ENCODE measurements at places on chromosomes 7 and 10.

DNA sequence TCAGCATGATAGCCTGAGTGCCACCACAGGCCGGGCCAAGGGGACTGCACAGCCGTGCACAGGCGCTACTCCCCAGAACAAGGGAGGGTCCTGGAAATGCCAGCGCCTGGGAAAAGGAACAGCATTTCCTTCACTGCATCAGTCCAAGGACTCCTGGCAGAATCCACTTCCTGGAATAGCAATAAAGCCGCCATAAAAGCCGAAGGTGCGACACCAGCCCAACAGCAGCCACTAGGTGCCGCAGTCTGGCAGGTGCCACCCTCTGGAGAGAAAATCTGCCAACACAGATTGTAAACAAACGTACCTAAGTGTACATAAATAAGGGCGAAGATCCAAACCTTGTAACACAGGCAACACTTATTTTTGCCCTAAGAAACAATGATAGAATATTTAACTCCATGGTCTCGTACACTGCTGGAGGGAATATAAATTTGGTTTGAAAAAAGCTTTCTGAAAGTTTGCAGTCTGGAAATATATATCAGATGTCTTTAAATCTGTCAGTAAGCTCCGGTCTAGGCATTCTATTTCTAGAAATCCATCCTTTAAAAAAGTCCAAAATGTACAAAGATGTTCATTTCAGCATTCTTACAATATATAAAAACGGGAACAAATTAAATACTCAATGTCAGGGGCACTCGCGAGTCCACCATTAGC is 22.2 kb downstream of the VOPP1 start:
- no peak for DNase-seq

GRCh38 chr10:17396004-17396403 is 58.4 kb downstream of the ST8SIA6 start:
- DNase-seq: no peak

DNA sequence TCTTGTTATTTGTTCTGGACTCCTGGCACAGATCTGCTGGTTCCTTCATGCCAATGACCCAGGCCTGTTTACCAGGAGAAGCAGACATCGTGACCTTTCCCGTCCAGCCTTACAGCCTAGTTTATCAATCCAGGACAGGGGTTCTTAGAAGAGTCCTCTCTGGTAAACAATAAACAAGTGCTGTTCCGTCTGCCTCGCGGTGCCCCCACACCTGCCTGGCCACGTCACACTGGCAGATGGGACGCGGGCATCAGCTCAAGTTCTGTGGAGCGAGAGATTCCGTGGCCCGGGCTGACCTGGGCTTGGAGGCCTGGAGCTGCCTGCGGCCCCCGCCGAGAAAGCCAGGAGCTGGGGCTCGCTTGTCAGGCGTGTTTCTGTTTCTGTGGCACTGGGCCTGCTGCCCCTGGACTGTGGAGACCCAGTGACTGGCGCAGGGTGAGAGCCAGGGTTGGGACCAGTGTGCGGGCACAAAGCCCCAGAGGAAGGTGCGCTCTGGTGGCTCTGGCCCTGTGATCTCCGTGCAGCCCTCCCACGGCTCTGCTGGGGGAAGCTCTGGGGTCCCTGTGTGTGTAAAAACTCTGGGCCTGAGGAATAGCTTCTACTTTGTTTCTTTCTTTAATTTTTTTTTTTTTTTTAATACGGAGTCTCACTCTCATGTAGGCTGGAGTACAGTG is 28.4 kb upstream of the PFKFB3 start:
- no peak for DNase-seq

DNA sequence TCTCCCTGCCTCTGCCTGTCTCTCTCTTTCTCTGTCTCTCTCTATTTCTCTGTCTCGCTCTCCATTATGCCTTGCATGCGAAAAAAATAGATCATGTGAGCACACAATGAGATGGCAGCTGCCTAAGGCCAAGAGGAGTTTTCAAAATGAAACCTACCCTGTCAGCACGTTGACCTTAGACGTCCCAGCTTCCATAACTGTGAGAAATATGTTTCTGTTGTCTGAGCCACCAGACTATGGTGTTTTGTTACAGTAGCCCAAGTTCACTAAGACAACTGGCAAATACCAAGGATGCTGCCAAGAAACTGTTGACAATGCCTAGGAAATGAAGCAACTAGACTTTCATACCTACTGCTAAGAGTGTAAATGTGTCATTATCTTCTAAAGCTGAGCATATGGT is 70.6 kb upstream of the PLXDC2 start:
- DNase-seq: no peak

GRCh38 chr7:63900394-63901203 is 98.0 kb upstream of the ZNF722 start:
- no peak for DNase-seq

- DNase-seq: peak; percentile 49
Observed at GRCh38 chr10:114874827-114875411, 53.3 kb downstream of the FHIP2A start.

GRCh38 chr10:2908851-2909630 is 158.3 kb upstream of the PFKP start:
- DNase-seq: no peak

DNA sequence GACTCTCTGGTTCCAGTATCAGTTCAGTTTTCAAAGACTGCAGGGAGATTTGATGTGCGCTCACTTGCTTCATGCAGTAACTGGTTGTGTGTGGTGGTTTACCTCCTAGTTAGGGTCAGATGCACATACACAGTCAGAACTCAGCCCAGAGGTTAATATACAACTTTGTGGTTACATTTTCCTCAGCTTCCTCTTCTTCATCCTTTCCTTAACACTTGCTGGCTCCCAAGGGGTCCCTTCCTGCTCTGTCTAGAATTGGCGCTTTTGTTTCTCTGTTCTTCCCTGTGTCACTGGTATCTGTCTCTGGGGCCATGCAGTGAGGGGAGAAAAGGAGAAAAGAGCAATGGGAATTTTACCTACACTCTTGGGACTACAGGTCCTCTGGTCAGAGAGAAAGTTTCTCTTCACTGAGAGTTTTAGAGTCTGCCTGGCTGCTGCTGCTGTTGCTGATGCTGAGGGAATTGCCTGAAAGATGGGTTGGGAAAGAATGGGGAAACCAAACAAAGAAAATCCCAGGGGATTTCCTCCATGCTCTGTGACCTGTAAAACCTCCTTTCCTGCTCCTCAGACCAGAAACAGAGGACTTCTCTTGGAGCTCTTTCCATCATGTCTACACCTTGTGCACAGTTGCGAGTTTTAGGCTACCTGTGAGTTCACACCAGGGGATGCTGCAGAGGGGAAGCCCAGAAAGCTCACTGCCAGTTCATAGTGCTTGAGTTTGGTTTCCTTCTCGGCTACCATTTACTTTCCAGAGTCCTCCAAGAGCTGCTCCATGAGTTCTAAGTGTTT is 74.6 kb downstream of the WDFY4 start:
- no peak for DNase-seq

GRCh38 chr10:55629793-55630490 is 731.1 kb downstream of the ZWINT start:
- no peak for DNase-seq

DNA sequence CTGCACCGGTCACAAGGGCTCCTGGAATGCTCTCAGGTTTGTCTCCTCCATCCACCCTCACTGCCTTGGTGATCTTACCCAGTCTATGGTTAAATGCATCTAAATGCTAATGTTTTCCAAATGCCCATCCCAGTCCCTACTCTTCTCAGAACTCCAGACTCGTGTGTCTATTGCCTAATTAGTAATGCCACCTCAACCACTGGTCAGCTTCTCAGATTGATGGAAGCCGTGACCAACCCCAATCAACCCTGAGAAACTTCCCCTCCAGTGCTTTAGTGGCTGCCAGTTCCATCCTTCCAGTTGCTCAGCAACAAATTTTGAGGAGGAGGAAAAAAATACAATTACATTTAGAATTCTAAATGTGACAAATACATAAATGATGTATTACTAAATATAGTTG is 18.6 kb downstream of the NUDCD3 start:
- DNase-seq: no peak

DNA sequence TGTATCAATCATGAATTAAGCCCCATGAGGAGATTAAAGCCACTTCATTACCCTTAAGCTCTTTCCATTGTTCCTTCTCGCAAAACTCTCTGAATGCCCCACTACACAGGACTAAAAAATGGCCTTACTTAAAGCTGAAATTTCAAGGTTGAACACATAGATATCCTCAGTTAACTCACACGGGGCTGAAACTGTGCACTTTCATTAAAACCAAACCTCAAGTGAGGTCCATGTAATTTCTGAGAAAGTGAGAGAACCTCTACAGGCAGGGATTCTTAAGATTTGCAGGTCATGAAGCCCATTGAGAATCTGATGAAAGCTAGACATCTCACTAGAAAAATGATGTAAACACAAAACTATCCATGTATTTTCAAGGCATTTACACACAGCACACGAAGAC is 15.9 kb downstream of the DENND11 start:
- no peak for DNase-seq

GRCh38 chr10:986881-987619 is 1.2 kb upstream of the GTPBP4 start:
- no peak for DNase-seq

DNA sequence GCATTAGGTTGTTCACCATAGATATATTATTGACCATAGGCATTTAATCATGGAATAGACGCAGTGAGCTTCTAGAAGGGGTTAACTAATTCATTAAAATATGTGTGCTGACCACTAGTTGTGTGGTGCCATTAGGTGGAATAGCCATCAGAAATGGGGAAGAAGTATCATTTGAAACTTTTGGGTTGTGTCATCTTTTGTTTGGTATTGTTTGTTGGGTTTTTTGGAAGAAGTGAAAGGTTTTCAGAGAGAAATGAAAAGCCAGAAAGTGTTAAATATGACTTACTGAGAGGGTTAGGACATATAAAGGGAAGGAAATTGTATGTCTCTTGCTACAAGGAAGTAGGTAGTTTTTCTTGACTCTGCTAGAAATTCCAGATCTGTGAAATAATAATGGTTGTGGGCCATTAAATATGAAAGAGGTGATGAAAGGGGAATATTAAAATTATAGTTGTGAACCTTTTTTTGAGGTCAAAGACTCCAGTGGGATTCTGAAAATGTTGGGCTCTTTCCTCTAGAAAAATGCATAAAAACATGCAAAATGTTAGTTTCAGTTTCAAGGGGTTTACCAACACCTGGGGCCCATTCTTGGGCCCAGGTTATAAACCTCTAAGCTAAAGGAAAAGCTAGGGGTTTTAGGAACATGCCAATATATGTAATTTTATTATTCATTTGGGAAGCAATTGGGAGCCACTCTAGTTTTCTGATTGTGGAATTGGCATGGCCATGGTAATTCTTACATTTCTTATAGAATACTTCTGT is 348.5 kb downstream of the BBS9 start:
- no peak for DNase-seq

DNA sequence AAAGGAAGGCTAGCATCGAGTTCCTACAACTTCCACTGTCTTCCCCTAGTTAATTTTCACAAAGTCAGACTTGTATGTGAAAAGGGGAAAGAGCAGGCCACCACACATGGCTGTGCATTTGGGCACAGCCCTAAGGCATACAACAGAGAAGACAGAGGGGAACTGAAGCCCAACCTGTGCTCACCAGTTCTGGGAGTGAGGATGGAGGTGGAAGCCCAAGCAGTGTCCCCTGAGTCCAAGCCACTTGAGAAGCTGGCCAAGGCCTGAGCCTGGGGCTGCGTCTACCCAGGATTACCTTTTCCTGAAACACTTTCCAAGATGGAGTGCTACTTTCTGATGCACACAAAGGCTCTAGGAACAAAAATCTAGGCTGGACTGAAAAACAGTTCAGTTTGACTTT is 20.3 kb downstream of the GPNMB start:
- no peak for DNase-seq

DNA sequence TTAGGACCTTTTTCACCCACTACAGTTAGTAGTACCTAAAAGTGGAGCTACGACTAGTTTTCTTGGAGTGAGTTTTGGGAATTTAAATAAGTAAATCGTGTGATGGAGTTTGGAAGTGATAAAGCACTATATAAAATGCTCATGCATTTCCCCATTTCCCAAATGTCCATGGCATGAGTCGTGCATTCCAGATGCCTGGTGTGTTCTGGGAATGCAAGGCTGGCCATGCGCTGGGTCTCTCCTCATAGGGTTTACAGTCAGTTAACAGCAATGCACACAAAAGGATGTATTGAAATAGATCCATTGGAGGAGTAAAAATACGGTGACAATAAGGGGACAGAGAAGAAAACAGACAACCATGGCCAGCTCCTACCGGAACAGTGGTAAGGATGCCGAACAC is 149.8 kb downstream of the DPP6 start:
- DNase-seq: no peak

DNA sequence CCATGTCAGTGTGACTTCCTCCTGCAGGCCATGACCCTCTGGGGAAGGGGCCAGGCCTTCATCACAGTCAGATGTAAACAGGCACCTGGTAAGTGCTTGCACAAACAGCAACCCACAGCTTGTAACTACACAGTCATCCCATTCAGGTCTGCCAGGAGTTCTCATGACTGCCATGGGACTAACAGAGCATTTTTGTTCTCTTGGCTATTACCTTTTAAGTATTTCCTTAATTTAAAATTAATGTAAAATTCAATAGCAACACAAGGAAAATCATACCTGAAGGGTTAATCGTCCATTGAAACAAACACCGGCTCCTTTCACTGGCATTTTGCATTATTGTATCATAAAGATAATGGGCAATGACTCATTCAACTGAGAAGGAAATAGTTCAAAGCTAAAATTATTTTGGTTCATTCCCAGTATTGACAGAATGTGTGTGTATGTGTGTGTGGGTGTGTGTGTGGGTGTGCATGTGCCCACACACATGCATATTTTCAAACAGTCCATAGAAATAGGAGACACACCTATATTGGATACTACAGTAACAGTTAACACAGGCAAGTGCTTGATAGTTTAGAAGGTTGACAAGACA is 307.9 kb downstream of the WDR11 start:
- no peak for DNase-seq

DNA sequence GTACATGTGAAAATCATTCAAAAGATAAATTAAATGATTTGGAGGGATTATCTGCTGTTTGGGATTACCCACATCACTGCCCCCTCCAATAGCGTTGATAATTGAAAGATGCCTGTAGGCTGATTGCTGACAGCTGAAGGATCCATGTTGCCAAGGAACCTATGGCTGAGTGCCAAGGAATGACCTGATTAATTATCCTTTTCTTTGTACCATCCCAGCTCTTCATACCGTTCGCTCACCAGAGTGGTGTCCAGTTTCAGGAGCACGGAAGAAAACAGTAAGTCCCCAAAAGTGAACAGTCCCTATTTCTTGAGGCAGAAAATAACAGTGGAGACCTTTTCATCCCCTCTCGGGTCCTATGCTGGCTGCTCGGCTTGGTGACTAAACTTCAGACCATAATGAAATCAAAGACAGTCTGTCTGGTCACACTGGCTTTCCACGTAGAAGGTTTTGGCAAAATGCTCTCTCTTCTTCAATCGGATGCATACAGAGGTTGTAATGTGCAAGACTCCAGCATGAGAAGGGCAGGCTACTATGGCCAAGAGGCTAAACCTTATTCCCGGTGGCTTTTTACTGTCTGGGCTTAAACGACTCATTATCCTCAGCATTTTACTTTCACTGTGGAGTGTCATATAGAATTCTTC is 108.8 kb downstream of the SPAG6 start:
- DNase-seq: no peak

DNA sequence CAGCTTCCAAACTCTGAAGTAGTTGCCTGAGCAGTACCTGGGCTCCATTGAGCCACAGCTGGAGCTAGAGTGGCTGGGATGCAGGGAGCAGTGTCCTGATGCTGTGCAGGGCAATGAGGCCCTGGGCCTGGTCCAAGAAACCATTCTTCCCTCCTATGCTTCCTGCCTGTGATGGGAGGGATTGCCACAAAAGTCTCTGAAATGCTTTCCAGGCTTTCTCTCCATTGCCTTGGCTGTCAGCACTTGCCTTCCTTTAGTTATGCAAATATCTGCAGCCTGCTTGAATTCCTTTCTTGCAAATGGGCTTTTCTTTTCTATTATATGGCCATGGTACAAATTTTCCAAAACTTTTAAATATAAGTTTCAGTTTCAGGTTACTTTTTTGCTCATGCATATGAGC is 972.2 kb upstream of the MBL2 start:
- no peak for DNase-seq
